Upper lobe of left lung (tissue), 6 donors: ENCODE measurements at places on chromosomes 6 and 20. TPM values are rescaled to one million over a fixed set of nuclear protein-coding genes. Genes with fewer than 3 reads are reported as not detected.

- no peaks in the 10 kb centered on the region for H3K27me3 ChIP-seq
- no peaks in the 10 kb centered on the region for H3K4me1 ChIP-seq
- H3K27ac ChIP-seq, result no peak overlapping the region
- no peak overlapping the region for H3K4me3 ChIP-seq
- no peaks in the 10 kb centered on the region for H3K36me3 ChIP-seq
- DNase-seq, result no peak
These were observed 146.2 kb downstream of the TBX18 start for GRCh38 chr6:84618046-84618752.

GRCh38 chr20:63072991-63073737, 66.4 kb upstream of the BHLHE23 start:
- peaks cover 25% of the 10 kb centered on the region for H3K27me3 ChIP-seq
- DNase-seq, result peak; percentile 42
- H3K4me3 ChIP-seq, result no peak overlapping the region
- no peak overlapping the region for H3K27ac ChIP-seq
- H3K36me3 ChIP-seq, result no peaks in the 10 kb centered on the region
- H3K4me1 ChIP-seq, result no peaks in the 10 kb centered on the region

GRCh38 chr6:70954750-70955149, 2.1 kb downstream of the B3GAT2 start:
- H3K36me3 ChIP-seq, result no peaks in the 10 kb centered on the region
- no peak overlapping the region for H3K27ac ChIP-seq
- peaks cover 19% of the 10 kb centered on the region for H3K4me1 ChIP-seq
- no peak overlapping the region for H3K4me3 ChIP-seq
- no peak for DNase-seq

GRCh38 chr20:51422514-51423289, 119.8 kb downstream of the NFATC2 start:
- H3K36me3 ChIP-seq, result no peaks in the 10 kb centered on the region
- DNase-seq, result no peak
- H3K27ac ChIP-seq, result no peak overlapping the region
- H3K4me3 ChIP-seq, result no peak overlapping the region
- H3K4me1 ChIP-seq, result no peaks in the 10 kb centered on the region
- no peaks in the 10 kb centered on the region for H3K27me3 ChIP-seq

LTB gene
- 18.7 TPM for total RNA-seq
